ENCODE measurements at places on chromosomes 1 and 21.
A peak's percentile ranks its signal among the peaks of the same experiment; 100 is the strongest.

DNA sequence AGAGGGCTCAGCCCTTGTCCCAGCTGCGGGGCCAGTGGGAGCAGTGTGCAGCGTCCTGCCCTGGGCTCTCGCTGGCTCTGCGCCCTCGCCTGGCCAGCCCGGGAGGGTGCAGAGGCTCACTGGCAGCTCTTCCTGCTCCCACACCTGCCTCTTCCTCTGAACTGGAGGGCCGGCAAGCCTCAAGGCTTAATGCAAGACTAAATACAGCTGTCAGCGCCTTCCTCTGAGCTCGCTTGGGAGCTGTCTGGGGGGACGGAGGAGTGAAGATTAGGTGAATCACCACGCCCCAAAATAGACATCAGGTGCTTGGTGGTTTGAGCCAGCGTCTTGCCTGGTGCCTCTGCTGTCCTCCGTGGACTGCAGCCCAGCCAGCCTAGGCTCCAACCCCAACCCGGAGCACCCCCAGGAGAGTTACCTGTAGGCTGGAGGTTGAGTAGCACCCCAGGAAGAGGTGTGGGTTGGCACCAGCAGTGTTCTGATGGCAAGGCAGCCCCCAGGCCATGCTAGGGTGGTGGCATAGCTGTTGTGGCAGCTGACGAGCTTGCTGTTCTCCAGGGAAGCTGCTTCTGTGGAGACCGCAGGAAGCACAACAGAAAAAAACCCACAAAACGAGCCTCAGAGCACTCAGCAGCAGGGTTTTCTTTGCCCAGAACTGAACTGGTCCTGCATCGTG, 36.9 kb downstream of the UMODL1 start:
- DNase-seq, result peak; percentile 23

DNA sequence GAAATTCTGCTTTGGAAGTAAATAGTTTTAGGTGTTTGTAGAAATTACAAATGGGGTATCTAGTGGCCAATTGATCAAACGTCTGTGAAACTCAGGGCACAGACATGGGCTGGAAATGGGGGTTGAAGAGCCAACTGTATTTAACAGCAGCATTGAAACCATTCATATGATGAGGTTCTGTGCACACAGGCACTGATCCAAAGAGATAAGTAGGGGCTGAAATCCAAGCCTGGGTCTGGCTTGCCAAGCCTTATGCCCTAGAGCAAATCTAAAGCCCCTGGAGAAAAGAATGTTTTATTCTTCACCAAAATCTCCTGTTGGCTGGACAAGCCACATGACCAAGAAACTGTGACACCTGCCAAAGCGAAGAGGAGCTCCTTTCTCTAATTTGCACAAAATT, 67.6 kb upstream of the ST6GALNAC5 start:
- no peak for DNase-seq

- no peak for DNase-seq
Observed at GRCh38 chr1:103900005-103900404, 150.3 kb downstream of the AMY1C start.

DNA sequence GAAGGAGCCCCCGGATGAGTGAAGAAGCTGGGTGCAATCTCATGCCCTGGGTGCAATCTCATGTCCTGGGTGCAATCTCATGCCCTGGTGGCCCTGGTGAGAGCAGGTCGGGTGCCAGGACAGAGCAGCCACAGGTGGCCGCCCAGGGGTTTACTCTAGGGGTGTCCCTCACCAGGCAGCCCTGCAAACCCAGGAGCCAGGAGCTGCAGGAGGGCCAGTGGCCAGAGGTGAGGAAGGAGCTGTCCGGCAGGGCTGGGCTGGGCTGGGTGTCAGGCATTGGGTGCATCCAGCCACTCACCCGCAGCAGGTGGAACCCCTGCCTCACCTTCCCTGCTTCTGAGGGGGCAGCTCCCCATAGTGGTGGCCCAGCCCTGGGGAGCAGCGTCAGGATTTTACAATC, 79.2 kb downstream of the PRDM16 start:
- no peak for DNase-seq

DNA sequence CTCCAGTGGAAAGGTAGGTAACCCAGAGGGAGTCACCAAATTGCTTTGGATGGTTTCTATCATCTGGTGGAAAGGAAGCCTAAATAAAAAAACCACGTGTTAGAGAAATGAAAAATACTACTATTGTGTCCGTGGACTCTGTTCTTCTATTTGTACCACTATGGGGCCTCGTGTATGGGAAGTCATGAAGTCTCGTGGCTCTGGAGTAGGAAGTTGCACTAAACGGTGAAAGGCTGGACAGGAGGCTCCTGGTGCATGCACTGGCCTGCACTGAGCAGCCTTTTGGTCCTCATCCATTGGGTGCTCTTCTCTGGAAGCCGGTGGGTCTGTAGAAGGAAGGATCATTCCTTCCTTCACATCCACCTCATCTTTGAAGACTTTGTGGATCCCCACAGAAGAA, 17.0 kb downstream of the F3 start:
- no peak for DNase-seq

DNA sequence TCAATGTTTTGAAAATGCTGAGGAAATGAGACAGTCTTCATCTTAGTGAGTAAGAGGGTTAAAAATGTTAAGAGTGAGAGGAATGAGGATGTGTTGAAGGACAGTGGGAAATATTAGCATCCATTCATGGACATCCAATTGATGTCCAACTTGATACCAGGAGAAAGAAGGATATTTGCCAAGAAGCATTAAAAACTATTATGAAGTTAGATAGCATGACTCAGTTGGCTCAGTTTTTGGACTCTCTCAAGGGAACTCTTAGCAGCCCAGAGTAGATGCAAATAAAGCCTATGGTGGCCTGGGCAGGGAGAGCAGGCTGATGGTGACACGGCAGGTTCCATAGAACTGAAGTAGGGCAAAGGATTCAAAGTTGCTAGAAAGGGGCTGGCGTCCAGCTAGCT, 171.0 kb downstream of the ZZZ3 start:
- no peak for DNase-seq

GRCh38 chr1:33296082-33296458, 24.8 kb downstream of the A3GALT2 start:
- DNase-seq, result no peak

DNA sequence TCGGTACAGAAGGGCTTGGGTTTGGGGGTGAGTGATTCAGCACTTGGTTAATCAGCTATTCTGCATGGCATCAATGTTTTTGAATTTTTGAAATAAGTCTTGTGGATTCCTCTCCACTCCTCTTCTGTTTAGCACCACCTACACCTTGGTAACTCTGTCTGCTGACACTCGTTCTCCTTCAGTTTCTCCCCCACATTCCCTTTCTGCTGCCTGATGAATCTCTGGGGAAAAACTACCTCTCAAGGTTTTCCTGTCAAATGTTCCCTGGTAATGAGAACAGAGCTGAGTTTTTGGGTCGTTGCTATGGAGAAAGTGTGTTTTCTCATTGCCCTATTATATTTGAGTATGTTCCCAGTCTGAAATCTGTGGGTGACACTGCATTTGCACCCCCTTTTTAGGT, 108.2 kb downstream of the GABPA start:
- DNase-seq, result no peak

DNA sequence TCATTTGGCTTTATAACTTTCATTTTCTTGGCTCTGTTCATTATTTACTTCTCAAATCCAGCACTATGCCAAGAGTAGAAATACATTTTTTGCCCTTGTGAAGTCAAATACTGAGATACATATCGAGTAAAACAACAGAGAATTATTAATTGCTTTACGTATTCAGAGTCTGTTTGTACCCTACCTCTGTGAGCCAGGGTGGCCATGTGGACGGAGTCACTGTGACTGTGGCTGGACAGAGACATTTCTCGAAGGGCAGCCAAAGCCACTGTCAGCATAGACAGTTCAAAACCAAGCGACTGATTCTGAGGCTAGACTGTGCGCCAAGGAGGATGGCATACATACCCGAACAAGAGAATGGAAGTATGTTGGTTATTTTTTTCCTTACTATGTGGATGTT, 391.0 kb upstream of the PROX1 start:
- DNase-seq, result no peak

DNA sequence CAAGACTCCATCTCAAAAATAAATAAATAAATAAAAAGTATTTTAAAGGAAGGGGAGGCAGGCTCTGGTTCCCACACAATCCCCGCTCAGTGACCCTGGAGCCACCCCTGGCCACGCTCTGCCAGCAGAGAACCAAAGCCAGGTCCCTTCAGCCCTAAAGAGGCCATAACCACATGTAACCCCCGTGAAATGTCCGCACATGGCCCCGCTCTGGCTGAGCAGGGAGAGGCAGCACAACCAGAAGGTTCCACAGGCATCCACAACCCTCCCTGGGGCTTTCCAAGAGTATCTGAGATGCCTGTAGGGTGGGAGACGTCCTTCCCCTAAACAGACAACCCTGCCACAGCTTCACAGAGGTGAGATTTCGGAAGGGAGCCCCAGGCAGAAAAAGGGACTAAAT, 1.4 kb upstream of the ARF1 start:
- DNase-seq, result no peak

DNA sequence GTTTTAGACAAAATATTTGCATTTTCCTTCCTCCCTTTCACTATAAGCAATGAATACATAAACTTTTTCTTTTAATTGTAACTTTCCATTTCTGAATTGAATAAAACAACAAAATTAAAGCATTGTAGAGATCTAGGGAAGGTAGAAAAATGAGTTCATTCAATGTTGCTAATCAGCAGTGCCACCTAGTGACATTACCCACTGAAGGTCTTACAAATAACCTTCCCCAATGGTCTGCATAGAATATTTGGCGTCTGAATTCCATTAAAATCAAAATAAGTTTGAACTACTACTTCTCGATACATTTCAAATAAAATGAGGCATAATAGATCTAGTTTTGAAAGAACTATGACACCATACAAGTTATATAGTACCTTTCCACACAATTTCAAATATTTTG, 19.6 kb downstream of the FH start:
- DNase-seq, result no peak

Measured in hematopoietic multipotent progenitor cell treated with erythropoietin and hydrocortisone succinate and interleukin-3 and kit ligand, for 15 days (in vitro differentiated cells).